ENCODE measurements at places on chromosomes 13 and 19.

GRCh38 chr13:25971459-25972145, 80.2 kb downstream of the SHISA2 start:
- DNase-seq, result no peak

DNA sequence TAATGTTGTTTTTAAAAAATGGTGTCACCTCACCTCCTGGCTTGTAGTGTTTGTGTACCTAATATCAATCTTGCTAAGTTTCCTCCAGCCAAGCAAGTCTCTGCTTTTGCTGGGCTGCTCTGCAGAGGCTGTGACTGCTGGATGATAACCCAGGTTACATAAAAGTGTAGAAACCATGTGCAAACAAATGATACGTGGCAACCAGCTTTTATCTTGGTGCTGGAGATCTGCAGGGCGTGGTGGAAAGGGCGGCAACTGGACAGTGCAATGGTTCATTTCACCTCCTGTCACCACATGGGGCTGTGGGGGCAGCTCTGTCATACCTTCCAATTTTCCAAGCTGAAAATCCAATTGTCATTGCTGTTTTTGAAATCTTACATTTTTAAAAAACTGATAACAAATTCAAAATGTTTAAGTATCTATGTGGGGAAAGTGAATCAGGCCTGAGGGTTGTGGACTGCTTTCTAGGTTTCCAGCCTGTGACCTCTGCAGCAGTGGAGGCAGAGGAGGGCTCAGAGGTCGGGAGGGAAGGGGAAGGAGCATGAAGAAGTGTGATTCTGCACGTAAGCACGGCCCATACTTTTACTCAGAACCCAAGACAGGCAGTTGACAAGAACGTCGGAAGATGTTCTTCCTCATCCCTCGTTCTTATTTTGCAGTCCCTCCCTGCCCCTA, 9.7 kb downstream of the GPR42 start:
- no peak for DNase-seq

- no peak for DNase-seq
Measured at GRCh38 chr13:73671011-73671410, 463.2 kb downstream of the KLF12 start.

- DNase-seq, result no peak
Measured at GRCh38 chr13:71090990-71091389, 776.0 kb downstream of the DACH1 start.

DNA sequence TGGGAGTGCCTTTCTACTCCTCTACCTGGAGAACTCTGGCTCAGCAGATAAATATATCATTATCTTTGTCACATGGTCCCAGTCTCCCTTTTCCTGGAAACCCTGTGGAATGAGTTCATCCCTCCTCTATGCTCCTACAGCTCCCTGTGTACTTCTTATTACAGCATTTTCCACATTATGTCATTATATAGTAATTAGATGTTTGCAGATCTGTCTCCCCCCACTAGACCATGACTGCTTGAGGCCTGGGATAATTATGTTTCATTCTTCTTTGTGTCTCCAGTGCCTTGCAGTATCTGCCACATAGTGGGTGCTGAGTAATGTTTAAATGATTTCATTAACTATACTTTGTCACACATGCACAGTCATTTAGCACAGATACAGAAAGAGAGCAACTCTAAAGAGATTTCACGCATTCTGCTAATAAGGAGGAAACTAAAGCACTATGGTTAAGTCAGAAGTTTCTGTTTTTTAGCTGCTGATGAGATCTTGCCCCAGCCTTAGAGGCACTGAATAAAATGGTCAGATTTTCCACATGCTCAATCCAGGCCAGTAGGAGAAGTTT, 66.1 kb upstream of the DIAPH3 start:
- no peak for DNase-seq

DNA sequence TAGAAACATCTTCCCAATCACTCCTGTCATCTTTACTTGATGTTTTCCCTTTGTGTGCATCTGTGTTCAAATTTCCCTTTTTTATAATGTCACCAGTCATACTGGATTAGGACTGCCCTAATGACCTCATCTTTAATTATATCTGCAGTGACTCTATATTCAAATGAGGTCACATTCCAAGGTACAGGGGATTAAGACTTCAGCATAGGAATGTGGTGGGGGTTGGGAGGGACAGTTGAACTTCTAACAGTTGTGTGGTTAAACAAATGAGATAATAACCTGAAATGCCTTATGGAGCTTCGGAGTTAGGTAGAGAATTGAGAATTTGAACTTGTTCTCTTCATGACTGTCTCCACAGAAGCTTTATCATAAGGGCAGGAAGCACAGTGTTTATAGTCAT, 23.0 kb downstream of the PAN3 start:
- no peak for DNase-seq

DNA sequence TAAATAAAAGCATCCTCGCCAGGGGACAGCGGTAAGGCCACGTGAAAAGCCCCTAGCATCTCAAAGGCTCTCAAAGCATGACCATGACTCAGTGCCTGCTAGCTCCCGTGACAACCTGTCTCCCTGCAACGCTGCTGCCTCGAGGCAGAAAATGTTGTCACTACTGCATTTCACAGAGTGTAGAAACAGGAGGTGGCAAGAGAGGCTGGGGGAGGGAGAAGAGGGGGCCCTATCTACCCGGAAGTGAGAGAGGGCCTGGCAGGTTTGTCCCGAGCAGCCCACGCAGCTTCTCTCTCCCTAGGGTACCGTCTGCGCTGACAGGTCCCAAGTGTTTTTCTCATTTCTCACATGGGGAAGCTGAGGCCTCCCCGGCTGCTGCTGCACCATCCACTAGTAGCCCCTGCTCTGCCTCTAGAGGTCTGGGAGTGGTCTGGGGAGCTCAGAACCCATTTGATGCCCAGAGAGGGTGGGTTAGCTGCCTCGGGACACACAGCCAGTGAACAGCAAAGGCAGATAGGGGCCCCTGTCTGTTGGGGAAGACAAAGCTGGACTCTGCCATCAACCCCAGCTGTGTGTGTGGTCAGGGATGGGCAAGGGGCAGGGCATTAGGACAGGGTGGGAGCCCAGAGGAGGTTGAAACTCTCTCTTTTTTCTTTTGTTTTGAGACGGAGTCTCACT, 3.7 kb downstream of the TINCR start:
- DNase-seq, result no peak

DNA sequence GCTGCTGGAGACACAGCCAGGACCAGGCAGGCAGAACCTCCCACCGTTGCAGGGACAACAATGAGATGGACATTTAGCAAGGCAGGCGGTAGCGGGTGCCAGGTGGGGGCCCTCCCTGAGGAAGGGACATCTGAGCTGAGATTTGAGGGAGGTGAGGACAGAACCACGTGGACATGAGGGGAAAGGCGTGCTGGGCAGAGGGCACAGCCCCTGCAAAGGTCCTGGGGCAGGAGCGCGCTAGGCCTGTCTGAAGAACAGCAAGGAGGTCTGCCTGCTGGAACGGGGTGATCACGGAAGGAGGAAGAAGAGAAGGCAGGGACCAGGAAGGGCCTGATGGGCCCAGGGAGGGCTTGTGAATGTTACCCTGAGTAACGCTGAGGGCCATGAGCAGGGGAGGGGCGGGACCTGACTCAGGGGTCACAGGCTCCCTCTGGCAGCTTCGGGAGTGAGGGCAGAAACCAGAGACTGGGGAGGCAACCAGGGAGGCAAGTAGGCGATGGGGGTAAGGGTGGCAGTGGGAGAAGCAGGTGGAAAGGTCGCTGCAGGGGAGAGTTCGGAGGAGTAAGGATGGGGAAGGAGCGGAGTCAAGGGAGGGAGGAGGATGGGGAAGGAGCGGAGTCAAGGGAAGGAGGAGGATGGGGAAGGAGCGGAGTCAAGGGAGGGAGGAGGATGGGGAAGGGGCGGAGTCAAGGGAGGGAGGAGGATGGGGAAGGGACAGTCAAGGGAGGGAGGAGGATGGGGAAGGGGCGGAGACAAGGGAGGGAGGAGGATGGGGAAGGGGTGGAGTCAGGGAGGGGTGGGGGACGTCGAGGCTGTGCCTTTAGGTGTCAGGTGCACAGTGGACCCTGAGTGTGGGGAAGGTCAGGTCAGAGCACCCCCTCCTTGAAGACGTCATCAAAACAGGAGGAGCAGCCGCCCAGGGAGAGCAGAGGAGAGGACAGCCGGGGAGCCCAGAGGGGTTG, 15.7 kb upstream of the B3GNT3 start:
- DNase-seq, result no peak

DNA sequence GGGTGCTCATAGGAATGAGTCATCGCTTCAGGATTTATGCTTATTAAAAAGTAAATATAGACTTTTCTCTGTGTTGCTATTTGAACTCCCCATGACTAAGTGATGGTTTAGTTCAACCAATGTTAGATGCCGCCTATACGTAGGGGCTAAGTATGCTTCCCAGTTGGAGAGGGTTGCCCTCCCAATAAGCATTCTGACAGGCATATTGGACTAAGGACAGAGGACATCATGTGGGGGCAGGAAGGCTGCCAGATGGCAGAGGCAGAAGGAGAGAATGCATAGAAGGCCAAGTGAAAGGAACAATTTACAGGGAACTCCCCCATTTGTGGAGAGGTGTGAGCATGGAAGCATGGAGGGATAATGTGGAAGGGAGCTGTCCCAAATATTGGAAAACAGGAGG, 318.4 kb upstream of the OBI1 start:
- no peak for DNase-seq

- no peak for DNase-seq
Measured at GRCh38 chr19:27709496-27709895, 1503.5 kb downstream of the UQCRFS1 start.

- no peak for DNase-seq
Measured at GRCh38 chr19:47157431-47158321, 27.0 kb downstream of the SAE1 start.

DNA sequence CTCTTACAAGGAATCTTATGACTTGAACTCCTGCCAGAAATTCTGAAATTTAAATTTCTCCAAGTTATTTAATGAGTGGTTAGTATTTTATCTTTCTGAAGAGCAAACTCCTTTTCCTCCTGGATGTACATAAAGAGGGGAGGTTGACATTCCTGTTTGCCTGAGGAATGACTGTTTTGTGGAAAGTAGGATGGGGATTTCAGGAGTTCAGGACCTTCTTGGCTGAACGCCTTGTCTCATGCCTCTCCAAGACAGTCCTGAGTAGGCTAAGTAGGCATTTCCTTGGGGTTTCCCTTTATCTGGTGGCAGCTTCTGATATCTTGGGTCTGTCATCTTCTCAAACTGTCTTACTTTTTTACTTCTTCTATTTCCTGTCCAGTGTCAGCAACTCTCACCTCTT, 356.6 kb downstream of the TDRD3 start:
- no peak for DNase-seq

DNA sequence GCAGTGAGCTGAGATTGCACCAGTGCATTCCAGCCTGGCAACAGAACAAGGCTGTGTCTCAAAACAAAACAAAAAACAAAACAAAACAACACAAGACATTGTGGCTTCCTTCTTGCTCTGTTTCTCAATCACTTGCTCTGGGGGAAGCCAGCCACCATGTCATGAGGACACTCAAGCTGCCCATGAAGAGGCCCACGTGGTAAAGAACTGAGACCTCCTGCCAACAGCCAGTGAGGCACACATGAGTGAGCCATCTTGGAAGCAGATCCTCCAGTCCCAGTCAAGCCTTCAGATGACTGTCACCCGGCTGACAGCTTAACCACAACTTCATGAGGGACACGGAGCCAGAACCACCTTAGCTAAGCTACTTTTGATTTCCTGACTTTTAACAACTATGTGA, 25.2 kb downstream of the CPT1C start:
- no peak for DNase-seq

DNA sequence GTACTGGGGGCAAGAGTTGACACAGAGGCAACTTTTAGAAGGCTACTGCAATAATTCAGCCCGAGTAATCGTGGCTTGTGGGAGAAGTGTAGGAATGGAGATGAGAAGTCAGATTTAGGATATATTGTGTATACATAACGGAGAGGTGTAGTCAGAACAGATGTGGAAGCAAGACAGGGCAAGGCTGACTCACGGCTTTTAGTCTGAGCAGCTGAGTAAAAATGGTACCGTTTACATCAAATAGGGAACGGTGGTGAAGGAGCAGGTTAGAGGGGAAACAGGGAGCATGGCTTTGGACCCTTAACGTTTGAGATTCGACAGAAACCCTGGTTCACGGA, 796 bp upstream of the LSM14A start:
- no peak for DNase-seq

DNA sequence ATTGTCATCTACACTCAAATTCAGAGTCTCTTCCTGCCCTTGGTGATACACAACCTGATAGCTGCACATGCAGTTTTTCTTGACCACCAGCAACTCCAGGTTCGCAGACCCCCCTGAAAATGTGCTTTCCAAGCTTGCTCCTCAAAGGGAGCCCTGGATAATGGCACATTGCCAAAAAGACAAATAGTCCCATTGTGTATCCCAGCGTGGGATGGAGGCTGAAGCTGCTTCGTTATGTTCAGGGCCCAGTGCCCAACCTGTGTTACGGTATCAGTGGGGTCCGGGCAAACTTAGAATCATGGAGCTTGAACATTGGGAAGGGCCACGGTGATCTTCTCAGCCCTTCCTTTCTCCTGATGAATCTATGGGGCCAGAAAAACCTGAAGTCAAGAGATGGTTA, 173.0 kb downstream of the TEX29 start:
- DNase-seq, result no peak

DNA sequence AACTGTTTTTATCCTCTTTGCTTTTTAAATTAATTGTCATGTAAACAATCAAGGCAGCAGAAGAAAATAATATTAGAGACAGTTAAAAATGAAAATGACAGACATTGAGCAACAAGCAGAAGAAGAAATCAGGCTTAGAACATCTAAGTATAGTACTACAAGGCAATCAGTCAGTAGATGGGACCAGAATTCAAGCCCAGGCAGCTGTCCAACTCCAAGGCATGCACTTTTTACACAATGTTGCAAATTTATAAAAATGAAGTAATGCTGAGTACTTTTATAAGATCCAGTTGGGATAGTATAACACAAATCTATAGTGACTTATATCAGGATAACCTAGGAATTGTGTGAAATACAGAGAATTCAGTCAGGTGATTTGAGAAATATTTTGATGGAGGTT, 2815.8 kb downstream of the PCDH9 start:
- no peak for DNase-seq

DNA sequence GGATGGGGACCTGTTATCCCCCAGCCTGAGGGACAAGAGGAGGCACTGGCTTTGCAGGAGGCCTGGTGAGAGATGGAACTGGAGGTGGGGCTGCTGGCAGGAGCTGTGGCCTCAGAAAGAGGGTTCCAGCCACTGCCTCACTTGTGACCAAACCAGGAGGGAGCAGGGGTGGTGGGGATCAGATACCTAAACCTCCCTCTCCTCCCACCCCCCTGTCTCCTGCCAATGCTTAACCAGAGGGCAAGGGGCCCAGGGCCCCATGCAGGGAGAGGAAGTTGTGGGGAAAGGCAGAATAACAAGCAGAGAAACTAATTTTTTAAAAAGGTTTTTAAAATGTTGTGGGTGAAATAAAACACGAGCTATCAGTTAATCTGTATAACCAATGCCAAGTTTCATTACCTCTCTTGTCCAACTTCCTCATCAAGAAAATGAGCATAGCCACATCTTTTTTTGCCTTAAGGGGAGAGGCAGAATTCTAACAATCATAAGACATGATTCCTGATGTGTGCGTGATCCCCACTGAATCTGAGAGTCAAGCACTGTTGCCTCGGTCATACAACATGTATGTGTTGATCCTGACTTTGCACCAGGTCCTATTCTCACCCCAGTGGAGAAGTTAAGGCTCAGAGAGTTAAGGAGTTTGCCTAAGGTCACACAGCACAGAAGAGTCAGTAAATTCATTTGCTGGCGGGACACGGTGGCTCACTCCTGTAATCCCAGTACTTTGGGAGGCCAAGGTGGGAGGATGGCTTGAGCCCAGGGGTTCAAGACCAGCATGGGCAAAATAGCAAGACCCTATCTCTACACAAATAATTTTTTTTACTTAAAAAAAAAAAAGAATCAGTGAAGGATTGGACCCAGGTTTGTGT, 12.9 kb downstream of the FXYD5 start:
- no peak for DNase-seq

- DNase-seq, result no peak
Measured at GRCh38 chr13:42063105-42063504, 14.7 kb downstream of the DGKH start.

GRCh38 chr19:22602631-22603272, 31.4 kb upstream of the ZNF492 start:
- no peak for DNase-seq
